H7 (cell line): ENCODE measurements at places on chromosomes 2 and 18.

- no peak for DNase-seq
Observed at GRCh38 chr2:35365859-35366258, 989.7 kb upstream of the CRIM1 start.

- no peak for DNase-seq
Observed at GRCh38 chr2:18829251-18829902, 240.0 kb upstream of the NT5C1B start.

DNA sequence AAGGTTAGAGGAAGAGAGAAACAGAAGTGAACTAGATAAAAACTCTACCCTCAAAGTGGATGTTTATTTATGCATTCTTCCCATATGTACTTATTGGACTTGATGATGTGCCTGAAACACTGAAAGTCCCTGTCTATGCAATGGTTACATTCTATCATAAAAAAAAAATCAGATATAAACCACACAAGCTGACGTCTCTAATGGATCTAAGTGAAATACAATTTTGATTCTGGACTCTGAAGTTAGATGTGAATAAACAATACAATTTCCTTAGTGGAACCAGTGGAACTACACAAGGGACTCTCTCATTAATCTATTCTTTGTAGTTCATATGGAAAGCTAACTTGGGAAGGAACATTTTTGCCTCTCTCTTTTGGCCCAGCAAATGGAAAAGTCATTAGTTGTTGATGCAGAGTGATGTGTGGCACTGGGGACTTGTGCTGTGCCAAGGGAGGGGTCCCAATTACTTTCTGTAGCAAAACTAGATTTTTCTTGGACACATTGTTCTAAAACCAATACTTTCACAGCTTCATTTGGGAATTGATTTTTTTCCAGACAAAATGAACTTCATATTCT is 376.8 kb downstream of the TRIB2 start:
- no peak for DNase-seq

DNA sequence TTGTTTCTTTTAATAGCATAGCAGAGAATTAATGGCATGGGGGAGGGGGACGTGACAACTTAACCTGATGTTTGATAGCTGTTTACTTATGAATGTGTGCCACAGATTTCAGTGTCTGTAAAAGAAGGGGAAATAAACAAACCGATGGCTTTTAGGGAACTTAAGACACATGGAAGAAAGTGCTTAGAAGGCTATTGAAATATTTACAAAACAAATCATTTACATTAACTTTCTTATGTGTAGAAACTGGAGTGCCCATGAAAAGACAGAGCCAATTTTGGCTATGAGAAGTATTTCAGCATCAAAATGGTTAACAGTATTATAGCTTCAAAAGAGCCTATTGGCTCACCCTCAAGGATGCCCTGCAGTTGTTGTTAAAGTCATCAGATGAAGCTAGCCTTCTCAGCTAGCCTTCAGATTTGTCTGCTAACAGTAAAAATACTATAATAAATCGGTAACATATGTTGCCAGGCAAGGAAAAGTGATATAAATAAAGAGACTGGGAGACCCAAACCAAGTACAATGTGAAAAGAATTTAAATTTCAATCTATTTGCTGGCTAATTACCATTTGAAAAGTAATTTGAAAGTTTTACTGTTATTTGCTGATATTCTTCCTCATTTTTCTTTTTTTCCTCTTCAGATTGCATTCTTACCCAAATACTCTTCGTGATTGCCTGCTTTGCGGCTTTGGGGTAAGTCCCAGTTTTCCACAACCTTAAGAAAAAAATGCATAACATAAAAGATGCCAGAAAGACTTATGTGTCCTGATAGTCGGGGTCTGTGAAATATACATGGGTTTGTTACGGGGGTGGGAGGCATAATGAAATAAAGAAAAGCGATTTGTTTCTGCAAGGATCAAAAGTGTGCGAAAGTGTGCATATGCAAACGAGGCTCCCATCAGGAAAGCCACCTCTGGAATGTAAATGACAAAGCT is 256.4 kb downstream of the MEIS1 start:
- no peak for DNase-seq

DNA sequence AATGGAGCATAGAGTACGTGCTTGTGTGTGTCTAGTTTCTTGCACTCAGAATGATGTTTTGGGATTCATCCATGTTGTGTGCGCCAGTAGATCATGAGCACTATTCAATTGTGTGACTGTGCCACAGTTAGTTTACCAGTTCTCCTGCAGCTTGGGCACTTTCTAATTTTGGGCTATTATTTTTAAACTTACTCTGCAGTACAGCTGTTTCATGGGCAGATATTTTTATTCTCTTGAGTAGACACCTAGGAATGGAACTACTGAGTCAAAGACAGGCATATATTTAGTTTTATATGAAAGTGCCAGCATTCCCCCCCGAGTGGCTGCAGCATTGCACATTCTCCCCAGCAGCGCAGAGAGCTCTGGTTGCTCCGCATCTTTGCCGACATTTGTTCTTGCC is 74.8 kb downstream of the IL1R2 start:
- no peak for DNase-seq

GRCh38 chr2:75021672-75022071 is 63.2 kb downstream of the POLE4 start:
- DNase-seq = no peak

GRCh38 chr2:160649698-160650097 is 156.1 kb upstream of the RBMS1 start:
- no peak for DNase-seq
